Effector CD4-positive, alpha-beta T cell (primary cell): ENCODE measurements at places on chromosomes 13 and 19.

GRCh38 chr19:5627395-5627904, 4.6 kb downstream of the SAFB start:
- no peak for DNase-seq

DNA sequence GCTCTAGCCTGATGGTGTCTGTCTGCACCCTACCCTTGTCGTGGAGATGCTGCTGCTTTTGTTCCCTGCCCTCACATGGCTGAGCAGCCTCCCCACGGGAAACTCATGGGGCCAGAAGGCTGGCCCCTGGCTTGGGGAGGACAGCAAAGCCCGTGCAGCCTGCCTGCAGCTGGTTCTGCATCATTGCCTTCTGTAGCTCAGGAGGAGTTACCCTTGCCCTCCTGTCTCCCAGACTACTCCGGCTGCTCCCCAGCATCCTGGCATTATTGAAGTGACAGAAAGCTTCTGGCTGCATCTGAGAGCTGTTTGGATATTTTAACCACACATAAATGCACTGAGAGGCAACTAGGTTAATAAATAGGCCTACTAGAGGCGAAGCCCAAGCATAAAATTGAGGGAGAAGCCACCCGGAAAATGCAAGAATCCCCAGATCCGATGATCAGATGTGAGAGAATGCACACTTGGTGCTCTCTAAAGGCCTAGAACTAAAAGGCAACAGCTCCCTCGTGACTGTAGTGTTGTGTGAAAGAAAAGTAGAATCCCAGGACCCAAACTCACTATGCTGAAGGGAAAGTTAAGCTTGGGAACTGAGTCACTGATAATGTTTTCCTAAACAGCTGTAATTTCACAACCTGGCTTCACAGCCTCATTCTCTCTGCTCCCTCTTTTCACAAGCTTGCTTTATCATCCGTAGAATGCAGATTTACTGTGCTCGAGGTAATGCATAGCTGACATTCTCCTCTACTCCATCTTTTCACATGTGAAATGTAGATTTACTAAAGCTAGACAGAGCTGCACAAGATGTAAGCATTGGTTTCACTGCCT, 110.8 kb downstream of the TNFRSF19 start:
- DNase-seq = no peak

DNA sequence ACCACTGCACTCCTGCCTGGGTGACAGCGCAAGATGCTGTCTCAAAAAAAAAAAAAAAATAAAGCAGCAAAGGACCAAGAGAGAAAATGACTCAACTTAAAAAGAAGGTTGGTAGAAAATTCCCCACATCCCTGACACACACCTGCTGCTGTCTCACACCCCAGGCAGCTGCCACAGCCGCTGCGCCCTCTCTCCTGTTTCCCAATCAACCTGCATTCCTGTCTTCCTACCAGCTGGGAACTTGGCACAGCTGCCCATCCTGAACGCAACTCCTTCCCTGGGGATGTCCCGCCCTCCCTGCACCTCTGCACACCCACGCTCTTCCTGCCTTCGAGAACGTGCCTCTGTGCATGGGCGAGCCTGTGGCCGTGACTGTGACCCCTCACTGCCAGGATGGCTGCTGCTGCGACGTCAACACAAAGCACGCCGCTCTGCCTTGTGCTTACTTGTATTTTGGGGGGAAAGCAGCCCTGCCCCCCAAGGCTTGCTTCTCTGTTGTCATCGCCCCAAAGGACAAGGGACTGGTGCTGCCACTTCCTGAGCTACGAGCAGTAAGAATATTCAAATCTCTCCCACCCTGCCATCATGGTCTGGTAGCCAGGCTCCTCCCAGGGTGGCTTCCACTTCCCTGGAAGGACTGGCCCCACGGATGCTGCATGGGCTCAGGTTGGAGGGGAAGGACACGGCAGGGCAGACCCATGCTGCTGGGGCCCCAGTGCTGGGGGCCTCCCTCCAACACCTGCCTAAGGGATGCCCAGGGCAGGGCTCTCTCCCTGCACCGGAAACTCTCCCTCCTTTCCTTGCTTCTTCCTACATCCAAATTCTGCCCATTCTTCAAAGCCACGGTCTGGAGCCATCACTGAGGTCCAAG, 20.7 kb downstream of the SH3GL1 start:
- DNase-seq = no peak

DNA sequence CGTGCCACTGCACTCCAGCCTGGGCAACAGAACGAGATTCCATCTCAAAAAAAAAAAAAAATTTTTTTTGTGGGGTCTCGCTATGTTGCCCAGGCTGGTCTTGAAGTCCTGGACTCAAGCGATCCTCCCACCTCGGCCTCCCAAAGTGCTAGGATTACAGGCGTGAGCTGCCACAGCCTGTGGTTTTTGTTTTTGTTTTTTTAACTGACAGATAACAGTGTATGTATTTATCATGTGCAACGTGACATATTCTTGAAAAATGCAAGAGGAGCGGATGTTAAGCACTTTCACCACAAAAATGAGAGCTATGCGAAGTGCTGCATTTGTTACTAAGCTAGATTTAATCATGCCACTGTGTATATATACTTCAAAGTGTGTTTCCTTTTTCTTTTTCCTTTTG, 49.0 kb downstream of the ARHGEF18 start:
- no peak for DNase-seq

- no peak for DNase-seq
Measured at GRCh38 chr19:2242092-2242537, 5.5 kb downstream of the SF3A2 start.

- DNase-seq = no peak
Measured at GRCh38 chr13:111789011-111789410, 277.9 kb upstream of the SOX1 start.

GRCh38 chr19:9061879-9062278, 25.0 kb upstream of the OR1M1 start:
- no peak for DNase-seq

GRCh38 chr19:58538257-58539168, 5.4 kb upstream of the TRIM28 start:
- no peak for DNase-seq
